ENCODE measurements at places on chromosomes 13 and 19. TPM values are rescaled to one million over a fixed set of nuclear protein-coding genes. Genes with fewer than 3 reads are reported as not detected.

GRCh38 chr19:8501516-8501915 is 924 bp downstream of the PRAM1 start:
- no peak for DNase-seq

GRCh38 chr19:57803265-57803593 is 11.5 kb downstream of the ZNF552 start:
- no peak for DNase-seq

DNA sequence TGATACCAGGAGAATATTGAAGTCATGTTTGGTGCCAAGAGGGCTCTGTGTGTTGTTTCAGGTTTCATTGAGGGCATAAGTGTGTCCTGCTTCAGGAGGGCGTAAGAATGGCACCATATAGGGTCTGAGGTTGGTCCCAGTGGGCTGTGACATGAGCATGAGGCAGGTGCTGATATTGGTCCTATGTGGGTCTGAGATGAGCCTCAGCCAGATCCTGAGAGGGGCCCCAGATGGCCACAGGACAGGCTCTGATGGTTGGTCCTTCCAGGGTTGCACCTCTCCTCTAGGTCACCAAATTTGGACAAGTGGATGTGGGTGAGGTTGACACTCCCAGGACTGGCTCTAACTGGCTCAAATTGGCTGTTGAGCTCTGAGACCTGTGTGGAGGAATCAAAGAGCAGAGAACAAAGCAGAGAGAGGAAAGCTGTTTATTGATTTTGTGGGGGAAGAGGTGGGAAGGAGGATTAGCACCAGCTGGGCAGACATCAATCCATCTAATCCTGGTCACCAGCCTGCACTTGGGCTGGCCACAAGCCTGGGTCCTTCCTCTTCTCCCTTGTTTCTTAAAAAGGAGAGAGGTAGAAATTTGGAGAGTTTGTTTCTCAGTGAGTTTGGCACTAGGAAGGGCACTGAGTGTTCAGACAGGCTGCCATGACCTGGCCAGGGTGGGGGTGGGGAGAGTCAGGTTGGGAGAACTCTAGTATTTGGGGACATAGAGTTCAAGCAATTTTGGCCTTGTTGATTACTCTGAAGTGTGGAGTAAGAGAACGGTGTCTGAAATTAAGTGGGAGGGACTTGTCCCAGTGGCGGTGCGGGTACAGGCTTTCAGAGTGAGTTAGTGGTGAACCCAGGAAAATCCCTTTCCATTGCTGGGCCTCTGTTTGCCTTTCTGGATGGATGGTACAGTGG is 38.7 kb downstream of the CYP2B6 start:
- DNase-seq = no peak

DNA sequence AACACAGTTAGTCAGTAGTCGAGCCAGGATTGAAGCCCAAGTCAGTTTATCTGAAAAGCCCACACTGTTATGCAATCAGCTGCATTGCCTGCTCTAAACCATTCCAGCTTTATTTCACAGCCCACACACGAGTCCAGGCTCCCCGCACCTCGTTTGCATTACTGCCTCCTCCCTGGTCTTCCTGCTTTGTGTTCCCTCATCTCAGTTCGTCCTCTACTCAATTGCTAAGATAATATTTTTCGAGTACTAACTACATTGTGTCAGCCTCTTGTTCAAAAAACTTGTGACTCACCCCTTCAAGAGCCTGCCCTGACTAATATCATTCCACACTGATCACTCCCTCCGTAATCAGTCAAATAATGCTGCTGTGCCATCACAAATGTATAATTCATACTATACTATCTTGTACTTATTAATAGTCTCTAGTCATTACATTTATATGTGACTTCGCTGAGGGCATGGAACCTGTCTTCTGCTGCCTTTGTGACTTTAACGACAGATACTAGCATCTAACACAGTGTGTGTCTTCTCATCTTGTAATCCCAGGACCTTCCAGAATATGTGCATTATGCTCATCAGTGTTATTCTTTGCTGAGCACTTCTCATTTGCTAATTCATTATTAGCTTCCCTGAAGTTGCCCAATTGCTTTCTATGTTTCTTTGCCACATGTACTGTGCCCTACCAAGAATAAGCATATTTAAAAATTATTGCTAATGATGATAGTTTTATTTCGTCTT is 26.2 kb upstream of the WDFY2 start:
- no peak for DNase-seq

DNA sequence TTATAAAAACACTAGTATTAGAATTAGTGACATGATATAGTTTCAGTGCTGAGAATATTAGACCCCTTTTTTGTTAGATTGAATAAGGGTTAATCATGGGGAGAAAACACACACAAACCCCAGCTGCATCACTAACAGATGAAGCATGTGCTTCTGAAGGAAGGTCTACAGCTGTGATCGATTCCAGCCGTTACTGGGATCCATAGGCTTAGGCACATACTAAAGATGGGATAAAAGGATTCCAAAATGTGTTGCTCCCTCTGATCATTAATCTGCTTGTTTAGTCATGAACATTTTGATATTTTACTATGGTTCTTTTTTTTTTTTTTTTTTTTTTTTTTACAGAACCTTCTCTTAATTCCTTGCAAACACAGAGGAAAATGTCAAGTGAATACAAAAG is 1591.3 kb downstream of the EFNB2 start:
- DNase-seq = no peak

DNA sequence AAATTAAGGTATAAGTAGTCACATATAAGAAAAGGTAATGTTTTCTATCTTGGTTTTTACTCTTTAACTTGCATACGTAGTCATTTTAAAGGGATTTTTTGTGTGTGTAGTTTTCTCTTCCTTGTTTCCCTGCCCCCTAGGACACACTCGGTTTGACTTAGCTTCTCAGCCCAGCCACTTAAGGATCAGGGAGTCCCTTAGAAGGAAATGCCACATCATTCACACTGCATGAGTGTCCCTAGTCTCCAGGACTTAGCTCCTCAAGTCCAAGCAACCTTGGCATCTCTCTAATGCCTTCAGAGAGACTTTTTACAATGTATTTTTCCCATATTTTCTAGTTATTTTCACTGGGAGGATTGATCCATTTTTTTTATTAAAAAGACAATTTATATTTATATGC is 1407.7 kb downstream of the EFNB2 start:
- no peak for DNase-seq

DNA sequence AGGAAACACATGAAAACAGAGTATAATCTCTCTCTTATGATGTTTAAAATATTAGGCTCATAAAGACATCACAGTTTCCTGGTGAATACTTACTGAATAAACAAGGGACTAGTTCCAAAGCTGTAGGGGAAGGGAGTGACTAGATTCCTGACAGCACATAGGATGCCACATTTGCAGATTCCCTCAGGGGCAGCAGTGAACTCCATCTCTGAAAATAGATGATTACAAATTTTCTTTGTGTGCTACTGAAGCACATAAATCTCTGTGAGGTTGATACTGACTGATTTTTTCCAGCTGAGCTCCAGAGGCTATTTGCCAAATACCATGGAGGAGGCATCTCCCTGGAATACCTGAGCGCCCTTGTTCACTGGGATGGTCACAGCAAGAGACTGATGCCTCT is 77.3 kb downstream of the FGF9 start:
- DNase-seq = no peak

DNA sequence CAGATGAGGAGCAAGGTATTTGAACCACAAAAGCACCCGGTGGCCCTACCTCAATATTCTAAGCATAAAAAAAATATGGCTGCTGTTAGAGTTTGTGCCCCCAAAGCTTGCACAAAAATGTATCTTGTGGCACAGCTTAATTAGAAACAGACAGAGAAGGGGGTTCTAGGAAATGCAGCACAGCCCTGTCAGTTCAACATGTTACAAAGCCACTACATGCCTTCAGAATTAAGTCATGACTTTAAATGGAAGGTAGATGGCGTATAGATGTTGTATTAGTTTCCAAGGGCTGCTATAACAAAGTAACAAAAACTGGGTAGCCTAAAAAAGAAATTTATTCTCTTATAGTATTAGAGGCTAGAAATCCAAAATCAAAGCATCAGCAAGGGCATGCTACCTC is 703.8 kb downstream of the DIAPH3 start:
- no peak for DNase-seq

GRCh38 chr13:37123337-37123736 is 17.9 kb upstream of the CSNK1A1L start:
- no peak for DNase-seq

- DNase-seq = peak; percentile 82
These were observed 2360.6 kb downstream of the PCDH9 start for GRCh38 chr13:64869539-64869938.

DNA sequence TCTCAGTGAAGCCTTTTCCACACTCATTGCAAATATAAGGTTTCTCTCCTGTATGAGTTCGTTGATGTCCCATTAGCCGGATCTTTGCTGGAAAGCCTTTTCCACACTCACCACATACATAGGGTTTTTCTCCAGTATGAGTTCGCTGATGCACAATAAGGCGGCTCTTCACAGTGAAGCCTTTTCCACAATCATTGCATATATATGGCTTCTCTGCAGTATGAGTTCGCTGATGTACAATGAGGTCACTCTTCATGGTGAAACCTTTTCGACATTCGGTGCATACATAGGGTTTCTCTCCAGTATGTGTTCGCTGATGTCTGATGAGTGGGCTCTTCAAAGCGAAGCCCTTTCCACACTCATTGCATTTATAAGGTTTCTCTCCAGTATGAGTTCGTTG is 6.8 kb upstream of the ZNF350 start:
- DNase-seq = no peak

DNA sequence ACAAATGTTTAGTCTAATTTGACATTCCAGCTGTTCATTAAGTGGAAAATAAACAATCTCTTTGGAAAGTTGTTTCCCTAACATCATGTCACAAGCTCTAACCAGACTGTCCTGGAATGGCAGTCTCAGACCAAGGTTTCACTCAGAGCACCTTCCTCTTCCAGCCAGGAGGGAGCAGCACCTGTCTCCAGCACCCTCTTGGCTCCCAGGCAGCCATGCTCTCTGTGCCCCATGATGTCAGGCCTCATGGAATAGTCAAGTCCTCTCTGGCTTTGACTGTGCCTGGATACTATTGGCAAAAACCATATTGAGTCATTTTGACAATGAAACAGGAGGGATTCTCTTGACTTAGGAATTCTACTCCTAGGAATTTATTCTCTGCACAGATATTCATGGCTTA is 171.4 kb downstream of the OXGR1 start:
- DNase-seq = no peak

DNA sequence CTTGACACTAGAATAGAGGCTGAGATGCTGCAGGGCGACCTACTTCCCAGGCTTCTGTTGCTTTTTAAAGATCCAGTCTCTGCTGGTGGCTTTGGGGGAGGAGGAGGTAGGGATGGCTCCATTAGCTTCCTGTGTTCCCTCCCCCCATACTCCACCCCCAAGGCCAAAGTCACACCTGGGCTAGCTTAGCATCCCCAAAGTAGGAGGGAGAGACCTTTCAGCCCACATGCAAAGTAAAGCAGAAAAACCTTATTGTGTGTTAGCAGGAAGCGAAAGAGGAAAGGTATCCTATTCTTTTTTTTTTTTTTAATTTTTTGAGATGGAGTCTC is 3.2 kb upstream of the TNPO2 start:
- DNase-seq = no peak

DNA sequence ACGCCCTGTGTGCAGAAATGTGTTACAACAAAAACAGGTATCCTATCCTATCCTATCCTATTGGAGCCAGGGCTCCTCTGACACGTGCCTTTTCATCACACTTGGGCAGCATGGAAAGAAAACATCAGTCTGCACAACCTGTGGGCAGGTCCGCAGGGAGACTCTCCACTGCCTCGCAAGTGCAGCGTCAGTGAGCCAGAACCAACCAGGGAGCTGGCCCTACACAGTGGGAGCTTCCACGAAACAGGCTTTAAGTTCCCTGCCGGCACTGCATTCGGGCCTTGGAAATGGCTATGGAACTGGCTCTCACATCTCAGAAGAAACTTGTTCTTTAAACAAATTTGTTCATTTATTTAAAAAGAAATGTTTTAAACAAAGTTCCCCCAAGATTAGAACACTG is 49.5 kb downstream of the SLC7A1 start:
- no peak for DNase-seq

- DNase-seq = peak; percentile 69
These were observed 2.2 kb downstream of the ARHGAP45 start for GRCh38 chr19:1069009-1069779.

- DNase-seq = peak; percentile 92
These were observed 8.4 kb downstream of the EMP3 start for GRCh38 chr19:48333467-48334384.

DNA sequence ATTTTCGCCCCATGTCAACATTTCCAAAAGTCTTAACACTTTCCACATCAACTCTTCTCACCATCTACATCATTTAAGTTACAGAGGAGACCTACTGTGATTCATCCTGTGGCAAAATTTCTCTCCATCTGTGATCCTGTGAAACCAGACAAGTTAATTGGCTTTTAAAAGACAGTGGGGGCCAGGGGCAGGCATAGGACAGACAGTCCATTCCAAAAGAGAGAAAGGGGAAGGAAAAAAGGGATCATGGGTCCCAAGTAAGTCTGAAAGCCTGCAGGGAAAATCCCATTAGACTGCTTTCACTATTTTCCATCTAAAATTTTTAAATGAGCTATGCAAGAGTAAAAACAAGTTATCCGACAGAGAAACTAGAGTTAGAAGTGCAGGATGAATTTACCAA is 121.0 kb downstream of the MRPL57 start:
- DNase-seq = no peak

GRCh38 chr19:13844130-13844631 is 32.8 kb upstream of the NANOS3 start:
- no peak for DNase-seq

DNA sequence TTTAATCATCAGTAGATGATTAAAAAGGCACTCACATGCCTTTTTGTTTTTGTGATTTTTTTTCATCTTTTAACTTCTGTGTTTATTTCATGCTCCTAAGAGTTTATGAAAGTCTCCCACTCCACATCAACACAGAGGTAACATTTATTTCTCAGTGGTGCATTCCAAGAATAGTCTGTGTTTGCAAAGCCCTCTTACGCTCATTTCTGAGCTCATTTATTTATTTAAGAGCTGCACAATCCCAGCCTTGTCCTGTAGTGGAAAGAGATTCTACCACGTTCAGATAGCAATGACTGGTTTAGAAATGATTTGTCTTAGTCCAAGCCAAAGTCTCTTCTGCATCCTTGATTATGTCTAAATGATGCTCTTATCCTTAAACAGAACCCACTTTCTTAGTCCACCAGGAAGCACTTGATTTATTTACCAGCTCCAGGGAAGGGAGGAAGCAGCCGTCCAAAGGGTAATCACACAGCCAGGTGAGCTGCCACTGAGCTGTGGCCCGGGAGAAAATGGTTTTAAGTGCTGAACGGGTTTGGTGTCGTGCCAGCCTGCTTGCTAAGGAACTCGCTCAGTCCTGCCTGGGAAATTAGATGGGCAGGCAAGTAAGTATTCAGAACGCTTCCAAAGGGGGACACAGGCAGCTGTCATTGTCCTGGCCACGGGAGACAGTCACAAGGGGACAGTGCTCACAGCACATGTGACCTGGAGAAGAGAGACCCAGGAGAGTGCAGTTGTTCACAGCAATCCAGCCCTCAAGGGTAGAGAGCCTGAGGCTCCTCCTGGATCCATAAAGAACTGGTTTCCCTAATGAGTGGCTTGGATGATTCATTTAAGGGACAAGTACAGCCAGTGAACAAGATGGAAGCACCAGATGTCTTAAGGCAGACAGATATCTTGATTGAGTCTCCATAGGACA is 131.8 kb upstream of the WASF3 start:
- no peak for DNase-seq

Gene SNRPD2
- total RNA-seq = 396 TPM

Gene KRTDAP
- not detected for total RNA-seq

Gene ATP4B
- not detected for total RNA-seq

Gene VSTM1
- not detected for total RNA-seq

Gene SAFB2
- 23.0 TPM for total RNA-seq

Gene TMEM59L
- total RNA-seq = under 0.01 TPM
